ENCODE measurements at places on chromosomes 7 and 10.

DNA sequence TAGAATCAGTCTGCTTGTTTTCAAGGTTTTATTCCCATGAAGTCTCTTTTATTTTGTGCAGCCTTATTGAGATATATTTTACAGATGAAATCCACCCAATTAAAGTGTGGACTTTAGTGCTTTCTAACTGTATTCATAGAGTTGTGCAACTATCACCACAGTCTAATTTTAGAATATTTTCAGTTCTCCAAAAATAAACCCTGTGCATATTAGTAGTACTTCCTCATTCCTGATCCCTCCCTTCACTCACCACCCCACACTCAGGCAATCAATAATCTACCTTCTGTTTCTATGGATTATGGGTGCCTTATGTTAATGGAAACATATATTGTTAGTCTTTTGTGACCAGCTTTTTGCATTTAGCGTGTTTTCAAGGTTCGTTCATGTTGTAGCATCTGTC is 185.7 kb upstream of the TMEM72 start:
- DNase-seq = peak; percentile 32

GRCh38 chr7:5218564-5219360 is 28.7 kb downstream of the WIPI2 start:
- no peak for DNase-seq

- no peak for DNase-seq
These were observed 296.7 kb downstream of the ARL4A start for GRCh38 chr7:12984117-12984516.

GRCh38 chr10:107118866-107119265 is 45.6 kb downstream of the SORCS1 start:
- no peak for DNase-seq

GRCh38 chr10:12547301-12547771 is 198.0 kb downstream of the CAMK1D start:
- no peak for DNase-seq

DNA sequence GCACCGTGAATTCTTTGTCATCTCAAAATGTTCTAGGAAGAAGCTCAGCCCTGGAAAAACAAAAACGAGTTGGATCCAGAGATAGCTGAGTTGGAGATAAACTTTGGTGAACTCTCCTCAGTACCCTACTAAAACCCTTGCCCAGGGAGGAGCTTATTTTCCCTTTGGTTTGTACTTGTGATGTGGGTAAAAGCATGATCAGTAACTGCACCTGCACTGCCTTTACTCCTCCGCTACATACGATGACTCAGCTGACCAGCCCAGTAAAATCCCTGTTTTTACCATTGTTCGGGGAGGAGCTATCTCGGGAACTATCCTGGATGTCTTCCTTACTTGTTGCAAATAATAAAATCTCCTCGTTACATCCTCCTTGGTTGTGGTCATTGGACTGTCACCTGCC is 359.3 kb downstream of the SH2D4B start:
- DNase-seq = no peak

Data from fibroblast of pulmonary artery (primary cell).